ENCODE measurements at places on chromosomes 7 and 10. TPM values are rescaled to one million over a fixed set of nuclear protein-coding genes. Genes with fewer than 3 reads are reported as not detected.

CHCHD2 gene
- total RNA-seq, result 747 TPM

ACTR3C gene
- total RNA-seq, result 5.1 TPM

GRCh38 chr10:12214763-12215218 is 18.8 kb downstream of the CDC123 start:
- DNase-seq, result peak; percentile 23

DNA sequence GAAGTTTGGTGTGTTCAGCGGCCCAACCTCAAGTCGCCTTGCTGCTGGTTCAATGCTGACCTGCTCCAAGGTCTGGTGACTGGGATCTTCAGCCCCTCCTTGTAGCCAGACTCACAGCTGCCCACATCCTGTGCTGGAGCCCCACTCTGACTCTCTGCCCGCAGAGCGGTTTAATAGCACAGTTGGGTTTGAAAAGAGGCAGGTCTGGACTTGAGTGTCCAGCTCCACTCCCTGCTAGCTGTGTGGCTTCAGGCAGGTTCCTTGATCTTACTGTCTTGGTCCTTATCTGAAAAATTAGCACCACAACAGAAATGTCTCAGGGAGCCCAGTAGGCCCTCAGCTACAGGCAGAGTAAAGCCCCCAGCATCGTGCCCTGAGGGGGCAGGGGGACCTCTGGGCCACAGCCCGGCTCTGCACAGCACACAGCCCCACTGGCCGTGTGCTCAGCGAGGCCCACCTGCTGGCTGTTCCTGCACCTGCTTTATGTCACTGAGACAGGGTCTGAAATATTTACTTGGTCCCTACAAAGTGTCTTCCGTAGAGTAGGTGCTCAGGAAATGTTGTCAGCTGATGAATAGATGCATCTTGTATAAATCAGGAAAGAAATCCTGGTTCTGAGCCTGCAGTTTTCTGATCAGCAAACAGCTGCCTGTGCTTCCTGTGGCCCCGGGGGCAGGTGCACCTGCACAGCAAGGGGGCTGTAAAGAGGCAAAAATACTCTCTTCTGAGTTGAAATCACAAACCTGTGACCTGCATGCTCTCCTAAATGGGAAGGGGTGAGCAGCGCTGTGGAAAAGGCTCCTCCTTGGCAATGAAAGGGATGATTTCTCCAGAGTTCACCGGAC is 155.5 kb downstream of the SVIL start:
- no peak for DNase-seq

DNA sequence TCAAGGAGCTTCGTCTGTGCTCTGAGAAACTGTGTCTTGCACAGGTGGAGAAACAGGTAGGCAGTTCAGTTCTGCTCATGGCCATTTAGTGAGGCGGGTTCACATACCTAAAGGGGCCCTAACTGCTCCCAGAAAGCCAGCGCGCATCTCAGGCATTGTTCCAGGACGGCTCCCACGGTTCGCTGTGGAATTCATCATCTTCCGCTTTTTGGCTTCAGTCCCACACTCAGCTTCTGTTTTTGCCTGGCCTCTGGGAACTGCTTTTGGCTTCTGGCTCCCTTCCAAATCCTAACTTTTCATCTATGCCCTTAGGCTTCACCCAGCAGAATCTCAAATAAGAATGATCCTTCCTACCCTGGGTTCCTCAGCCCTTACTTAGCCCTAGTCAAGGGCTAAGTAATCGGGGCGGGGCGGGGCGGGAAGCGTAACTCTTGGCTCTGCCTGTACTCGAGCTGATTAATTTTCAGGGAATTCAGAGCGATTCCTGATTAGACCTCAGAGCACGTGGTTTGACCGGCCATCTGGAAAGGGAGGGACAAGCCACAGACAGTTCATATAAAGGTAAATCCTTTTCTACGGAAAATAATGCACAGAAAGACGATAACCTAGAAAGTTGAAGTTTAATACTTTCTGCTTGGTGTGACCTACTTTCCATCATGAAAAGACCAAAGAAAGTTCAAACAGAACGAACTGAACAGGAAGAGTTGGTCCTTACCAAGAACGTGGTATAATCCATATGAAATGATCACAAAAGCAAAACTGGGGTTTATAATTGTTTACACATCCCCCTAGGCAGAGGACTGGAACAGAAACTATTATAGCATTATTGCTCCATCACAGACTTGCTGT is 105.7 kb downstream of the ST8SIA6 start:
- DNase-seq, result no peak

Data from activated T-cell treated with anti-CD3 and anti-CD28 coated beads, Interleukin-2, amount 50 U/mL, for 4 hours (primary cell).